IMR-90 (cell line): ENCODE measurements at places on chromosomes 16 and 17.

GRCh38 chr17:28161311-28161710 is 118.8 kb downstream of the NLK start:
- no peak for DNase-seq

- no peak for DNase-seq
Observed at GRCh38 chr17:40087049-40087794, 13.2 kb downstream of the NR1D1 start.

GRCh38 chr16:21997697-21998480 is 3.0 kb downstream of the PDZD9 start:
- DNase-seq, result no peak

DNA sequence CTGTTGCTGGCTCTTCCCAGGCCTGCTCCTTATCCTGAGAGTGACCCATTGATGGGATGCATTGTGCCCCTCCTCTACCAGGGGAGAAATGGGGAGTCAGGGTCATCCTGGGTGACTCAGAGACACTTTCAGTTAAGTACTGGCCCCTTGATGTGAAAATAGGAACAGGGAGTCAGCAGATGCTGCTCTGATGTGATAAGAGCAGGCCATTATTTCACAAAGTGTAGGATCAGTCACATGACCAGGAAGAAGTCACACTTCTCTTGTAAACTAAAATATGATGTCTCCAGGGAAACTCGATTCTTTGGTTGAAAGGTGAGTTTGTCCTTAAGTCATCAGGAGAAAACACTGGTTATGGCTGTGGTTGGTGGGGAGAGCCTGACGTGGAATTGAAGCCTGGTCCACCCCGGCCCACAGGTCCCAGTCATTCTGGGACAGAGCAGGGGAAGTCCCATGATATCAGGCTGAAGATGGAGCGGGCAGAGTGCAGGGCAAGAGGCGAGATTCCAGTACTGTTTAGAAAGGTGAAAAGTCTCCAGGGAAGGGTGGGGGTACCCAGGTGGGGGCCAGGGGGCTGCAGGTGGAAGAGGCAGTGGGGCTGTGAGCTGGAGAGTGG is 88.6 kb upstream of the NLRP1 start:
- DNase-seq, result no peak

DNA sequence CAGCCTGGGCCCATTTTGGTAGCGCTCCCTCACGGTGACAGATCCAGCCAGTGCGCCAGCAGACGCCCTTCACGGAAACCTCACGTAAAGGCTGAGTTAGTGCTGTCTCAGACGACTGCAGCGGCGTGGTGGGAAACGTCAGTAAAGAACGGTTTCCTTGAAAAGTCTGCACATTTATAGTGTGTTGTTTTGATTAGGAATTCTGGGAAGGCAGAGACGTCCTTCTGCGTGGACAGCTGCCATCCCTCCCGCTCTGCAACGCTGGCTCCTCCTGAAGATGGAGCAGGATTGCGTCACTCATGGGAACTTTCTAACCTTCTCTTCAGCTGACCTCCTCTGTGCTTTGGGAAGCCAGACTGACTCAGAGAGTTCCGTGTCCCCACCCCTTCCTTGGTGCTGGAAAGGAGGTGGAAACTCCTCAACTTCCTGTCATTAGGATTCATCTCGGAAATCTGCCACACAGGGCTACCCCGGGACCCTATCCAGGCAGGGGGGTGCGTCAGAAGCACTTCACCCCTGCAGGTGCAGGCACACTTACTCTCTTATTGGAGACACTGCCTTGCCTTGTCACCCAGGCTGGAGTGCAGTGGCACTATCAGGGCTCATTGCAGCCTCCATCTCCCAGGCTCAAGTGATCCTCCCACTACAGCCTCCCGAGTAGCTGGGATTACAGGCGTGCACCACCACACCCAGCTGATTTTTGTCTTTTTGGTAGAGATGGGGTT is 24.3 kb upstream of the CRISPLD2 start:
- peak; percentile 100 for DNase-seq

DNA sequence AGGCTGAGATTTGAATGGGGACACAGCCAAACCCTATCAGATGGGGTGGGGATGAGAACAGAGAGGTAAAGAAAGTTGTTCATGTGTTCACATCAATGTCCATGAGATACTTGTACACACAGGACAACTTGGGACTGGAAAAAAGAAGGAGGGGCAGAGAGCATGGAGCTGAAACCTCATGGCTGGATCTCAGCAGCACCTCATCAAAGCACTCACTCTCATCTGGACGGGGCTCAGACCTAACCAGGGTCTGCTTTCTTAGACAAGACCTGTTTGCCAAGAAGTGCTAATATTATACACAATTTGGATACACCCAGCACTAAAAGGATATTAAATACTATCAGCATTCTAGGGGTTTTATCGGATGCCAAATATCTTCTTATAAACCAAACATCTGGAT is 399.8 kb downstream of the SLC39A11 start:
- no peak for DNase-seq

- DNase-seq, result no peak
Observed at GRCh38 chr17:40068584-40068916, 5.8 kb downstream of the THRA start.

DNA sequence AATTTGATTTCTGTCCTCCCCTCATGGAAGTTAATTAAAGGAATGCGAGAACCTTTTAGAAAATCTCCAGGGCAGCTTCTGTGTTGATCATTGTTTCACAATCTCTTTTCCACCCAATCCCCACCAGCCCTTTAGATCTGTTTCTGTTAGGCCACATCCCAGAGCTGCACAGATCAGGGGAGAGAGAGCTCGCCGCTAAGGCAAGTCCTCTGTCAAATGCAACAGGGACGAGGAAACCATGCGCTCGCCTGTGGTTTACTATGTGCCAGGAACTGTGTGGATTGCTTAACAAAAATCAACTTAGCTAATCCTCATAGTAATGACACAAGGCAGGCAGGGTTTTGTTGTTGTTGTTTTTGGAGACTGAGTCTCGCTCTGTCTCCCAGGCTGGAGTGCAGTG is 115.4 kb downstream of the SALL1 start:
- no peak for DNase-seq

- no peak for DNase-seq
Observed at GRCh38 chr16:60346256-60346655, 1612.1 kb upstream of the GOT2 start.

DNA sequence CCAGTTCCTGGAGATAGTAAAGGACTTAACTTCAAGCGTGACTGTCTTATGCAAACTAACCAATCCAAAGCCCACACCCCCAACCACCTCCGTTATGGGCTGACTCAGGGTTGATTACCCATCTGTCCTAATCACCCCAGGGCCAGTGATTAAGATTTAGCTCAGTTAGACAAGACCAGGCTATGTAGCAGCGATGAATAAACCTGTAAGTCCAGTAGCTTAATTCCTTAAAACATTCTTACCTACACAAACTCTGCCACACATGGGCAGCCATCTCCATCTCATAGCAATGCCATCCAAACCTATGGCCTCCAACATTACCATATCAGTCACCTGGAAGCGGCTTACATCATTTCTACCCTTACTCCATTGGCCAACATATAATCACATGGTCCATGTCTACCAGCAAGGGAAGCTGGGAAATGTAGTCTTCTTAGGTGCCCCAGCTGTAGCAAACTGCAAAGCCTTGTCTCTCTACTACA is 266.7 kb downstream of the SHISA9 start:
- DNase-seq, result no peak

GRCh38 chr16:27378871-27379481 is 23.0 kb upstream of the IL21R start:
- DNase-seq, result peak; percentile 21
